NCI-H2107 (cell line): ENCODE measurements at places on chromosomes 2 and 18.

DNA sequence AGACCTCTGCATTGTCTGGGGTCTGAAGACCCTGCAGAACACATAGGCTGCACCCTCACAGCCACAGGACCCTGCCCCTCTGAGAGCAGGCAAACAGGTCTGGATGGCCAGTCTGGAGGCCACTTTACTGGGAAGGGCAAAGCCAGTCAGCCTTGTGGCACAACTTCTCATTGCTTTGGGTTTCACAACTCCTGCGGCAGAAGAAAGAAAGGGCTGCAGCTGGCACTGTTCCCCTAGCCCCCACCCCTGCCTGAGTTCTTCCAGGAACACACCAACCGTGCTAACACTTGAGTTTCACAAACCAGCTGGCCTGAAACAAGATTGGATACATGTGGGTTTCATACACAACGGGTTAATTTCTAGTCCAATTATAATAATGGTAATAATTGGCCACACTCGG is 276.5 kb upstream of the MGAT5 start:
- no peak for DNase-seq

DNA sequence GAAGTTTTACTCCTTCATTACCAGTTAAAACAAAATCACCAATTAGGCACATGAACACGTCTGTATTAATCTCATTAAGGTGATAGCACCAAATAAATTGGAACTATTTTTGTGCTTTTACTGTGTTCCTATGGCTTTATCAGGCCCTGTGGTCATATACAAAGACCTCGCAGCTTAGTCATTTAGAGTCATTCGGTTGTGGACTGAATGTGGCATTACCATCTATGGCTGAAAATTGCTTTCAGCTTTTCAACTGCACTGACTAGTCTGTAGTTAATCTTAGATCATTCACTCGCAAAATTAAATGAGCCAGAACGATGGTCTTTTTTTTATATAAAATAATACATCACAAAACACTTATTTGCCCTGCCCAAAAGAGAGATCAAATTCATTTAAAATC is 601.7 kb downstream of the NR4A2 start:
- DNase-seq = no peak

GRCh38 chr2:21317131-21317530 is 193.4 kb downstream of the TDRD15 start:
- DNase-seq = no peak

DNA sequence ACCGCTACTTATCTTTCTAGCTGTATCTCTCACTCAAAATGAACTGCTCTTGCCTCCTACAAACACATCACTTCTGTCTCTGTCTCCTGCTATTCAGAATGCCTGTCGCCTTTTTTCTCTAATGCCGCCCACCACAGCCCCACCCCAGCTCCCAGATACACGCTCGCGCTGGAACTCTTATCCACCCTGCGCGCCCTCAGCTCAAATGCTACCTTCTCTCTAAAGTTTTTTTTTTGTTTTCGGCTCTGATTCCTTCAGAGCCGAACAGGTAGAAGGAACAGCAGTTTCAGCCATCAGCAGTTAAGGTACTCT is 3.9 kb upstream of the SOS1 start:
- no peak for DNase-seq

GRCh38 chr2:29401994-29402393 is 286.8 kb downstream of the CLIP4 start:
- no peak for DNase-seq
